ENCODE measurements at places on chromosomes 2 and 18.

GRCh38 chr18:11810379-11810778 is 40.8 kb upstream of the CHMP1B start:
- no peak for DNase-seq

GRCh38 chr2:168945508-168945907 is 44.4 kb downstream of the G6PC2 start:
- DNase-seq, result no peak

- no peak for DNase-seq
Measured at GRCh38 chr2:176683618-176684111, 414.4 kb downstream of the MTX2 start.

DNA sequence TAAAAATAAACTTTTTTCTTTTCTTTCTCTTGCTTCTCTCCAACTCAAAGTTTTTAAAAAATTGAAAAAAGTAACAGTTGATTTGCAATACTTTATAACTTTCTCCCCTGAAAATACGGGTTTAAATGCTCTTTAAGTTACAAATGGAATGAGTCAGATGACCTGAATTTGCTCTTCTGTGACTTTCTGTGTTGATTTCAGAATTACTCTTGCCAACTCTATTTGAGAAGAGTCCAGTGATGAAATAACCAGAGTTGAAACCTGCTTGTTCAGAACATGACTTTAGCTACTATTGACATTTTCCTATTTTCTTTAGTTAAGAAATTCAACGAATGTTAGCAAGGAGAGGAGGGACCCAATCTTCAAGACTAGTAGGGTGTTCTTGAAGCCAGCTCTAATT is 146.1 kb upstream of the ZSWIM2 start:
- no peak for DNase-seq

DNA sequence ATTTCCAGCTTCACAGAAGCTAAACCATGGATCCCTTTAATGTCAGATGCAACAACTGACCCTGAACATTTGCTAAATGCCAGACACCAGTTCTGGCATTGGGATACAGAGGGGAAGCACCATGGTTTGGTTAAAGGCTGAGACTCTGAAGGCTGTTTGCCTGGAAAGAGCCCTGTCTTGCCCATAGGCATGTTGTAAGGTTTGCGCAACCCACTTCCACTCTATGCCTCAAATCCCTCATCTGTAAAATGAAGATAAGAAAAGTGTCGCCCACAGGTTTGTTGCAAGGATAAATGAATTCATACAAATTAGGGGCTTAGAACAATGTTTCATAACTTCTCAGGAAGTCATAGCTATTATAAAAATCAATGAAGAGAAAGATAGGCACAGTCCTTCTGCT is 380.9 kb upstream of the GYPC start:
- no peak for DNase-seq

DNA sequence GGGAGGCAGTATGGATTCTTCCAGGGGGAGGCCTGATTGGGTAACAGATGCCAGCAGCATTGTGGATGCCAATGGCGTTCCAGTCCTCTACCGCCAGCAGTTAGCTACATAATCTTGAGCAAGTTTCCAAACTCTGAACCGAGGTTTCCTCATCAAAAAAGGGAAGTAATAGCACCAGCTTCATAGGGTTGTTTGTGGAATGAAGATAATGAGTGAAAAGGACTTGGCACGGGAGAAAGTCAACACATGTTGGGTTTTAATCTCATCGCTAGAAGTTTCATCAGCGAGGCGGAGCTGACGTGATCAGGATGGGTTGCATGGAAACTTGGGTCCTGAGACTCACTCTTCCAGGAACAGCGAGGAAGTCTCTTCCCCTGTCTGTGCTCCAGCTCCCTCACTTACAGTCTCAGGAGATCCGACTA is 266.7 kb downstream of the SH3BP4 start:
- DNase-seq, result no peak
